Smooth muscle cell of the coronary artery (primary cell): ENCODE measurements at places on chromosomes 2 and 18. TPM values are rescaled to one million over a fixed set of nuclear protein-coding genes. Genes with fewer than 3 reads are reported as not detected.

LAMA1 gene
- total RNA-seq = 1.4 and 82.3 TPM in 2 replicates

DRC1 gene
- not detected in 2 replicates for total RNA-seq

ATP9B gene
- 21.4 and 50.5 TPM in 2 replicates for total RNA-seq

IL36RN gene
- total RNA-seq = not detected in 2 replicates
